ENCODE measurements at places on chromosomes 13 and 19. TPM values are rescaled to one million over a fixed set of nuclear protein-coding genes. Genes with fewer than 3 reads are reported as not detected.

DNA sequence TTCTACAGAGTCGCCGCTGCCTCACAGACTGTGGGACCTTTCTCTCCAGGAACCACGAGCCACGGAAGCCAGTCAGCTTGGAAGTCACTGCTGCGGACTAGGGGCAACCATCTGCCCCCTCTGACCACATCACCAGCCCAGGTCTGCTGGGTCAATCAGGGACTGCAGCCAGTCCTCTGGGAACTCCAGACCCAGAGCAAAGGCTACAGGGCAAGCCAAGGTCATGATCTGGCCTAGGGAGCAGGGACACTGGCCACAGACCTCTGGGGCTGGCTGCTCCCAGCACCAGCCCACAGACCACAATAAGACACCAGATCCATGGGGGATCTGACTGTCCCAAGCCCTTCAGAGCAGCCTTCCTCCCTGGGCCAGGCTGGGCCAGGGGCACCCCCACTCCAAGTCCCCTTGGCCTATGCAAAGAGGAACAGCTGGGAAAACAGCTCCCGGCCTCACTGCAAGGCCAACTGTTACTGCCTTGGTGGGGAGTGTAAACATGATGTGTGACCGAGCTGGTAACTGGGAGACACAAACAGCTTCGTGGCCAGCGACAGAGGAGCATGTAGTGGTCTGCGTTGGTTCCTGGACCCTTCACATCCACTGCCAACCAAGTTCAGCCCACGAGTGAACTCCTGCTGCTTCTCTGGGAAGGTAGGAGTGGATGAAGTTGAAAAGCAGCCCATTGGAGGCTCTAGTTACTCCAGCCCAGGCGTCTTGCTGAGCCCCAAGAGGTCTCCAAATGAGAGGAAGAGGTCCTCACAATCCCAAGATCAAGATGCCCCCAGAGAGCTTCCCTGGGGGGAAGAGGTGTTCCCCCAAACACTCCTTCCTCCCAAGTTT lies 1.5 kb downstream of the AKT2 start:
- no peak for DNase-seq

- no peak for DNase-seq
These were observed 88.8 kb downstream of the LMO7 start for GRCh38 chr13:75724752-75725517.

GRCh38 chr19:7477758-7478157 lies 11.1 kb downstream of the PEX11G start:
- DNase-seq, result no peak

GRCh38 chr19:16376649-16377048 lies 52.0 kb downstream of the KLF2 start:
- no peak for DNase-seq

- DNase-seq, result no peak
These were observed 1.4 kb upstream of the CIC start for GRCh38 chr19:42267644-42268141.

- DNase-seq, result no peak
These were observed 41.6 kb downstream of the TM9SF2 start for GRCh38 chr13:99542788-99543406.

The HIF3A gene
- polyA plus RNA-seq, result 330 TPM
